ENCODE measurements at places on chromosomes 5 and 9.

- DNase-seq: no peak
These were observed 295.1 kb downstream of the CDK5RAP2 start for GRCh38 chr9:120284821-120285220.

DNA sequence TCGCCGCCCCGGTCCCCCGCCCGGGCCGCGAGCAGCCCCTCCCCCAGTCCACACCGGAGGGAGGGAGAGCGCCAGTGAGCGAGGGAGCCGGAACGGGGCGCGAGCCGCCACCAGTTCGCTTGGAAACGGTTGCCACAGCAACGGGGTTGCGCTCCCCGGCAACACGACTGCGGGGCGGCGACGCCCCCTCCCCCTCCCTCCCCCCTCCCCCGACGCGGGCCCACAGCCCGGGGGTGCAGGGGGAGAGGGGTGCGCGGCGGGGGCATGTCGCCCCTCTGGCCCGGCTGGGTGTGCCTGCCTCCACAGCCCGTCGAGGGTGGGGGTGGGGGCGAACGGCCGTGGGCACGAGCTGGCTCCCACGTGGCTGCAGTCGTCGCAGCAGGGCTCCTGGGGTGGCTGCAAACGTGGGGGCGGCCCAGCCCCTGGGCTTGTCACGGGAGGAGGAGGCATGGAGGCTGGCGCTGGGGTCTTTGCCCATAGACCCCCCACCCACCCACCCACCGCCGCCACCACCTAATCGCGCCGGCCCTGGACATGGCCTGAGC, 524 bp downstream of the PRR7 start:
- no peak for DNase-seq

GRCh38 chr9:2638871-2639673, 17.5 kb downstream of the VLDLR start:
- no peak for DNase-seq

GRCh38 chr9:88044200-88044599, 69.9 kb upstream of the CDK20 start:
- DNase-seq: no peak

DNA sequence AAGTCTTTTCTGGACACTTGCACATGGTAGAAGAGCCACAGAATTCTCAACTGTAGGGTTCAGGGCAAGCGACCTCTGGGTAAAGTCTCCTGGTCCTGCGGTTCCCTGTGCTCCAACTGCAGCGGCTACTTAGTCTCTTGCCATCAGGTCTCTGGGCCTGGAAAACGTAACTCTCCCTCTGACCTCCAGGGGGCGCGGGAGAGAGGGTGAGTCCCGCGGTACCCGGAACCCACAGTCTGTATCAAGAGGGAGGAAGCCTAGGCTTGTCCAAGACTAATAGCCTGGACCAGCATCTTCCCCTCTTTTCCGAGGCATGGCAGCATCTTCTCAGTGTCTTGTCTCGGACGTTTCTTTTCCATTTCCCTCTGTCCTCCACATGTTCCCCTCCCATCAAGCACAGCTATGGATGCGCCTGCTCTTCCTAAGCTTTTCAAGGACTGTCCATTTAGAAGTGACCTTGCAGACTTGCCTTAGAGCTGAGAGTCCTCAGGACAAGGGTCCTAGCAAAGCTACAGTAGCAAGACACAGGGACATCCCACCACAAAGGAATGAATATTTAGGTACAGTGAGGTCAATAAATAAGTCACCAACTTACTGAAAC, 59.3 kb downstream of the FSTL4 start:
- peak; percentile 37 for DNase-seq

DNA sequence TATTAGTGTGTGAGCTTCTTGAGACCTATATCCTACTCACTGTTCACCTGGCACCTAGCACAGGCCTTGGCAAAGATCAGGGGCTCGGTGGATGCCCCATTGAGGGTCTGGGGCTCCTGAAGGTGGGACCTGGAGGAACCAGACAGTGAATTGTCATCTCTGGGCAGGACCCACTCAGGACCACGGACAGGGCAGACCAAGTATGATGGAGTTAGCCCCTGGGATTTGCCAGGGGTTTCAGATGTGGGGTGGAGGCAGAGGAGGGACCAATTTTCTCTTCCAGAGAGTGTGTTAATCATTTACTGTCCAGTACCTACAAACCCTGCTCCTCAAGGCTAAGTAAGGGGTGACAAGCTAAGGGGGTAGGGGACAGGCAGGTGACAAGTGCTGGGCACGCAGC, 29.3 kb upstream of the TBC1D2 start:
- no peak for DNase-seq

GRCh38 chr5:127959152-127959764, 124.3 kb upstream of the SLC12A2 start:
- no peak for DNase-seq

- DNase-seq: no peak
These were observed 18.3 kb upstream of the ANKHD1 start for GRCh38 chr5:140383300-140383699.

DNA sequence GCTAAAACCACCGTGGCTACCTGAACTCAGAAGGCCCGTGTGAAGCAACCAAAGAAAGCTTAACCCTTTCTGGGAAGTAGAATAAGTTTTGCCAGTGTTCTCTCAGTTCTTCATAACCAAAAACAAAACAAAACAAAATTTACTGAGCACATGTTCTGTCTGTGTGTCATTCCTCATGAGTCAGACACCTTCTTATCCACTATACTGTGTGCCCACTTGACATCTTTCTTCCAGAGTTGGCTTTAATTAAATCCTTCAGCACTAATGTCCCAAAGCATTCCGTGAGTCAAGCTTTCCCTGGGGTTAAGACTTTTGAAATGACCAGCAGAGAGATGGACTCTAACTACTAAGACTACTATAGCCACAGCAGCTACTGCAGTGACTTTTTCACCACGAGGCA, 61.3 kb downstream of the GLIS3 start:
- no peak for DNase-seq

- no peak for DNase-seq
These were observed 232.8 kb downstream of the NR2F1-AS1 start for GRCh38 chr5:93348231-93348630.

DNA sequence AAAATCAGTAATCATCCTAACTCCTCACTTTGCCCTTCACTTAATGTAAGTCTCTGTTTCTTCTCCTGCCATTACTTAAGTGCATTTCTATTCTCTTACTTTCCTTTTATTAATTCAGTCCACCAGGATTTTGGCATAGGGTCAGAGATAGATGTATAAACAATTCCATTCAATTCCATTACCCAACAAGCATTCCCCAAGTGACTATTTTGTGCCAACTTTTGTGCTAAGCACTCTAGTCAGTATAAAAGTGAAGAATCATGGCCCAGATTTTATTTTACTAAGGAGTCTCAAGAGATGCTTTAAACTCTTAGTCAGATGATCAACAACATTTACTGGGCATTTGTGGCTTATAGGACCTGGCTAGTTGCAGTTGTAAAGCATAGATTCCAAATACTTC, 159.3 kb downstream of the DMAC1 start:
- no peak for DNase-seq

- no peak for DNase-seq
These were observed 10.3 kb downstream of the CETN3 start for GRCh38 chr5:90399251-90399650.

DNA sequence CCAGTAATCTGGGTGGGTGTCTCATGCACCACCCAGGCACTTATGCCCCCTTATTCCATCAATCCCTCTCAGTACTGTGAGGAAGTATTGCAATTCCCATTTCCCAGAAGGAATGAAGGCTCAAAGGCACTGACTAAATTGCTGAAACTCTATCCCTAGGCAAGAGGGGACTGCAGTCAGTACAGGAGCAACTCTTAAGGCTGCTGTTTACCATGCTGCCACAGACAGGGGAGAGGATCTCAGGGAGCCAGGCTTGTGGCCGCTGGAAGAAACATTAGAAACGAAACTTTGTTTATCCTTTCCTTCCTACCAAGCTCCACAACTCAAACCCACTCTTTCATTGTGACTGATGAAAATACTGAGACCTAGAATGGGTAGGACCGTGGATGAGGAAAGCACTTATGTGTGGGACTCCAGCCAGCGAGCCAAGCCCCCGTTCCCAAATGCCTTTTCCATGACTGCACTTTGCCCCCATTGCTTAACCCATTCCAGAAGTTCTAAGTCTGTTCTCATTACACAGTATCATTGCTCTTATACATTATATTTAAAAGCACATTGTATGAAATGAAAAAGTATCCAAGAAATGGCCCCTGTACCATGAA, 54.3 kb downstream of the TLE1 start:
- no peak for DNase-seq

DNA sequence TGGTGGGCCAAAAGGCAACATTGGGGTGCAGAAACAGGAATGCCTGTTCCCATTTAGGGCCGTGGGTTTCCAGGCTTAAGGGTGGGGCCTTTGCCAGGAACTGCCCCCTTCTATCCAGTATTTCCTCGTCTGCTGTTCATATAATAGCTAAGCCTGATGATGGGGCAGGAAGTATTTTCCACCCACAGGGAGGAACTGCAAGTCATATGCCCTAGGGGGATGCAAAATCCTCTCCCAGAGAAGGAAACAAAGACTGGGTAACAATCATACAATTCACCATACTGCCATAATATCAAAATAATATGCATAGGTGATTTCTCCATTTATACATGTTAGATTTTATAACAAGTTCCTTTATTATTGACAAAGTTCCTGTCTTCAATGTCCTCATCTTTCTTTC, 20.5 kb upstream of the RPS23 start:
- no peak for DNase-seq

- no peak for DNase-seq
These were observed 293.0 kb upstream of the DAP start for GRCh38 chr5:11054014-11054413.

GRCh38 chr9:99210572-99210971, 11.2 kb downstream of the ALG2 start:
- DNase-seq: no peak

DNA sequence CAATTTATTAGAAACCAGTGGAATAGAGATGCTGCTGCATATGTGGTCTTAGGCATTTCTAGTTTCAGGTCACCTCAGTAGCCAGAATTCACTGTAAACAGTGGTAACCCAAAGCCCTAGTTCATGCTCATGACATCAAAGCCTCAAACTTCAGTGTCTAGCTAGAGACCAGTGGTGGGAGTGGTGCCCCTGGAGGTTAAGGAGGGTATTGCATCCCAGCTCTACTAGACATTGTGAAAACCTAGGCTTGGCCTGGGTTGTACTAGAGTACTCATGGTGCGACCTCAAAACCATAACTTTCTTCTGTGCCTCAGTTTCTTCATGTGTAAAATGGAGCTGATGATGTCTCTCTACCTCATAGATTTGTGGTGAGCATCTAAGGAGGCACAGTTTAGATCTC, 18.8 kb downstream of the COL5A1 start:
- no peak for DNase-seq

DNA sequence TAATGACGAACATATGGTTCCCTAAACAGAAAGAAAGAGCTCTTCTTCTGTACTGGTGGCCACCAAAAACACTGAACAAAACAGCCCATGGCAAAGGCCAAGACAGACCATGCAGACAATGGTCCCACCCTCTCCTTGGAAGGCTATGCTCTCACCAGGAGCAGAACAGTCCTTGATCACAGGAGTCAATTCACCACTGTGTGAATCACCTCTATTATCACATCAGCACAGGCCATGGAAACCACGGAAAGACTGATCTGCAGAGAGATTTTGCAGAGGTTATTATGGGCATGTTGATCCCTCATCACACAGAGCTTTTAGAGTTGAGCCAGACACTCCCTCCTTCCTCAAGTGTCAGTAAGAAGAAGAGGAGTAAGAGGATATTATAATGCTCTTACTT, 134.0 kb upstream of the RASEF start:
- DNase-seq: no peak

DNA sequence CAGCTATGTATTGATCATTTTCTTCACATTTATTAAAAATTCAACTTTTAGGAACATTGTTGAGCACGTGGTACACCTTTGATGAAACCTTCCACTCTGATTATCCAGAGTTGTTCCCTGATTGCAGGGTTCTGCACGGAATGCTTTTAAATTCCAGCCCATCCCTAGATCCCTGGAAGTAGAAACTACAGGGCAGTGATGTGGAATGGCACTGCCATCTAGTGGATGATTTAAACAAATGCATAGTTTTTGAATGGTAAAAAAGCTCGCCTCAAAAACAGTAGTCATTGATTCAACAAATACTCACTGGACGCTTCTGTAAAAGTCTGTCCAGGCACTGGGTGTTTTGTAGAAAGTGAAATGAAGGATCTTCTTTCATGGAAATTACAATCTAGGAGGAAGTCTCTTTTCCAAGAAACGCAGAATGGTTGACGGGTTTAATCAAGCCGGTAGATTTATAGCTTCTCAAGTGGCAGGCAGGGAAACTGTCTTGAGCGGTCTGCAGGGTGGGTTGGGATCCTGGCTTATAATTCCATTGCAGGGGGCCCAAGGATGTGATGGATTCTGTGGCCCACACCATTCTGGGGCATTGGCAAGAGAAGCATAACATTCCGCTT, 118.4 kb downstream of the ARHGAP26 start:
- DNase-seq: no peak

DNA sequence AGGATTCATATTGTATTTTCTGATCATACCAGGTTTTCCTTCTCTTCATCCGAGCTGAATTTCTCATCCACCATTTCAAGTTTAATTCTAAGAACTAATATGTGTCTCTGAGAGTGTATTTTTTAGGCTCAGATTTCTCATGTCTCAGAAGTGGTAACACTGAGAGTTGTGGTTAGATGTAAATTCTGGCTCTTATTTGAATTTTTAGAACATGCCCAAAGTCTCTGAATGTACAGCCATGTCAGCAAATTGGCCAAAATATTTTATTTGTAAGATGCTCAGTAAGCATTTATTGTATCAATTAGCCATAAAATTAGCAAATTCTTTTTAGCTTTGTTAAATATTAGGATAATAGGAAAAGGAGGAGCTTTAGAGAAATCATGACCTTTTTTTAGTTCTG, 16.6 kb downstream of the SV2C start:
- DNase-seq: no peak

GRCh38 chr5:8577792-8578191, 708.8 kb downstream of the MTRR start:
- DNase-seq: no peak

DNA sequence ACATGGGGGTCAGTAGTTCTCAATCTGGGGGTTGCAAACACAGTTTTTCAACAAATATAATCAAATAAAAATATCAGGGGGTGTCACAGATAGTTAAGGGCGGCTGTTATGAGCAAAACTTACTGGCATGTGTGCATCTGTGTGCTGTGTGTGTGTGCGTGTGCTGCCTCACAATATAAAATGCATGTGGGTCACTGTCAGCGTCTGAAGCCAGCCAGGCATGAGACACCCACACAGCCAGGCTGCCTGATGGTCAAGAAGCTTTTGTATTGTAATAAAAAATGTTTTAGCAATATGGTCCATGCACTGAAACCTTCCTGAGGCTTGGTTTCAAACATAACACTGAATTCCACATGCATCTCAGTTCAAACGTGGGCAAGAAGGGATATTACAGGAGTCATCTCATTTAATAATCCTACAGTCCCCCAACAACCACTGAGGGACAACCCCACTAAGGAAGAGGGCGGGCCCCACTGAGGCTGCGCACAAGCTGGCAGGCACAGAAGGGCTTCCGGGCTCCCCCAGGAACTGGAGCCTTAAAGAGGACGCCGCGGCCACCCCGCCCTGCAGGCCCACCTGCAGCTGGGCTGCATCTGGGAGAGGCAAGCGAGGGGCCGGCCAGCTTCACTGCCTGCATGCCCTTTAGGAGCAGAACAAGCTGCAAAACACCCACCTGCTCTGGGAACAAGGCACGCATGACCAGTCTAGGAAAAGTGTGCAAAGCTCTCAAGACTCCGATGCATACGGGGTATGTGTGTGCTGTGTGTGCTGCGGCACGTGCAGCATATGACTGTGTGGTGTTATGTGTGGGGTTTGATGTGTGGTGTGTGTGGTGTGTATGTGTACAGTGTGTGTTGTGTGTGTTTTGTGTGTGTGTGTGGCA, 14.1 kb downstream of the SEMA4D start:
- DNase-seq: peak; percentile 40

GRCh38 chr5:91329283-91329682, 53.8 kb downstream of the ARRDC3 start:
- DNase-seq: no peak
